ENCODE measurements at places on chromosomes 7 and 10.

- DNase-seq: no peak
Observed at GRCh38 chr10:84269773-84270172, 24.9 kb downstream of the RGR start.

DNA sequence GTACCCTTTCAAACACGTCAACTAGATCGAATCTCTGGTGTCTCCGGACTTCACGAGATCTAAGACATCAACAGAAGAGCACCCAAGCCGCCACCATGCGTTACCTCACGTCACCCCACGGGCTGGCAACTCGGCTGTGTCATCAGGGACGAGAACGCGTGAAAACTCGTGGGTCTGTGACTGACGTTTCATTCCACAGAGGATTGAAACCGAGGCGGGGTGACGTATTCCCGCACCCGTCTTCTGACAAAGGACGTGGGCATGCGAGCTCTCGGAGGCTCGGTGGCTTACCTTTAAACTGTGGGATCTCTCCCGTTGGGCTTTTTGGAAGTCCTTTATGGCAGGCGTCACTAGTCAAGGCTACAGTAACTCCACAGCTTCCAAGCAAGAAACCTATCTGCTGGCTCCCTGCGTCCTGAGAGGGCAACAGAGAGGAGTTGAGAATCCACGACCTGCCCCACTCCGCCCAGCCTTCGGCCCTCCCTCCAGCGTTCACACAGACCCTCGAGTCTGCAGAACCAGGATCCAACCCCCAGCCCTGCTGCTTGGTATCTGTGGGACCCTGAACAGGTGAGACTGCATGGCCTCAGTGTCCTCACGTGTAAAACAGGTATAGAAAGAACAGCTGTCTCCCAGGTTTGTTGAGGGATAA, 255.3 kb downstream of the ZMYND11 start:
- no peak for DNase-seq

- DNase-seq: no peak
Observed at GRCh38 chr7:96297876-96298275, 24.0 kb downstream of the SLC25A13 start.

DNA sequence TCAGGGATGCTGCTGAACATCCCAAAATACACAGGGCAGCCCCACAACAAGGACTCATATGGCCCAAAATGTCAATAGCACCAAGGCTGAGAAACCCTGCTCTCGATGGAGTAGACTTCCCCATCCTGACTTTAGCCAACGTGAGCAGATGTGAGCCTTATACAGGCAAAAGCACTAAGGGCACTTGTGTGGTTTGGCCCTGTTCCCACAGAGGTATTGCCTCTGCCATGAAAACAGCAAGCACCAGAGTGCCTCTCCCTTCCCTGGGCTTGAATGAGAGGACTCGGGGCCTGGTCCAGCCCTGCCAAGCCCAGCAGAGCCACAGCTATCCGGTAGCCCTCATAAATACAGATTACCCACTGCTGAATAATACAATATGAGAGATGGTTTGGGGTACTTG, 47.5 kb downstream of the ACSM6 start:
- DNase-seq: no peak

GRCh38 chr10:117014835-117015234, 9.8 kb upstream of the SHTN1 start:
- DNase-seq: no peak

Measured in activated CD4-positive, alpha-beta memory T cell treated with anti-CD3 and anti-CD28 coated beads for 36 hours (primary cell).